ENCODE measurements at places on chromosomes 13 and 19.

DNA sequence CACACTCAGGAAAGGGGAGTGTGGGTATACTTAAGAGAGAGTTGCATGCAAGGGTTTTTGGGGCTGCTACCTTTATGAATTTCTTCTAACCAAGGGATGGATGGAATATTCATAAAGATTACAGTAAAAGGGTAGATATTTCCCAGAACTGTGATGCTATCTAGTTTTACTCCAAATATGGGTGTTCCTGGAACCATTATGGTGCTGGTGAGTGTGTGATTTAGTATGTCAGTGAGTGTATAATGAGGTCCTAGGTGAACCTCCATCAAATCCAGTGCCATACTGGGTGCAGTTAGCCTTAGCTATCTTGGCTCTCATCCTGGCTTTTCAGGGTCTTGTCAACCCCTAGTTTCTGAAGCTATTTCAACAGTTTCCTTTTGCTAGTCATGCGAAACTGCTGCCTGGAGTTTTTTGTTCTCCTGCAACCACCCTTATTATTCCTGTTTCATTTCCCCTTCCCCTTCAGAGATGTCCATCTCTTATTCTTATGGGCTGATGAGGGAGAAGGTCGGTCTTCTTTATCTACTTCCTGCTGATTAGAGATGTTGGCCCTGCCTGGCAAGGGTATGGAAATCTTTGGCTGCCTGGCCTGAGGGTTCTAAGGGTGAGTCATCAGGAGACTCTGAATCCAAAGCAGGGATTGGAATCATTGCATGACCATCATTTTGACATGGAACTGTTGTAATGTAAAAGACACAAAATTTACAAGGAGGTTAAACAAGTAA is 202.3 kb downstream of the NBEA start:
- DNase-seq, result no peak

- no peak for DNase-seq
Measured at GRCh38 chr13:28590461-28590860, 68.5 kb upstream of the POMP start.

DNA sequence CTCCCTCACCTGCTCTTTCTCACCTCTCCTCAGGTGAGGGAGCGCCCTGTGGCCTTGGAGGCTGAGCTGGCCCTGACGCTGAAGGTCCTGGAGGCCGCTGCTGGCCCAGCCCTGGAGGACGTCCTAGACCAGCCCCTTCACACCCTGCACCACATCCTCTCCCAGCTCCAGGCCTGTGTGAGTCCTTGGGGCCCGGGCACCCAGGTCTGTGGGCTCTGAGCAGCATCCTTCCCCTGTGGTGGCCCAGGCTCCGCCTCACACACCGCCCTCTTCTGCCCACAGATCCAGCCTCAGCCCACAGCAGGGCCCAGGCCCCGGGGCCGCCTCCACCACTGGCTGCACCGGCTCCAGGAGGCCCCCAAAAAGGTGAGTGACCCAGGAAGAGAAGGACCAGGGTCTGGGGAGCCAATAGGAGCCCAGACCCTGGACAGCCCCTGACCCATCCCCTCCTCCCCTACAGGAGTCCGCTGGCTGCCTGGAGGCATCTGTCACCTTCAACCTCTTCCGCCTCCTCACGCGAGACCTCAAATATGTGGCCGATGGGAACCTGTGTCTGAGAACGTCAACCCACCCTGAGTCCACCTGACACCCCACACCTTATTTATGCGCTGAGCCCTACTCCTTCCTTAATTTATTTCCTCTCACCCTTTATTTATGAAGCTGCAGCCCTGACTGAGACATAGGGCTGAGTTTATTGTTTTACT is 1.9 kb downstream of the IFNL1 start:
- DNase-seq, result no peak

GRCh38 chr19:14181906-14182305 is 24.1 kb downstream of the ADGRL1 start:
- DNase-seq, result no peak

DNA sequence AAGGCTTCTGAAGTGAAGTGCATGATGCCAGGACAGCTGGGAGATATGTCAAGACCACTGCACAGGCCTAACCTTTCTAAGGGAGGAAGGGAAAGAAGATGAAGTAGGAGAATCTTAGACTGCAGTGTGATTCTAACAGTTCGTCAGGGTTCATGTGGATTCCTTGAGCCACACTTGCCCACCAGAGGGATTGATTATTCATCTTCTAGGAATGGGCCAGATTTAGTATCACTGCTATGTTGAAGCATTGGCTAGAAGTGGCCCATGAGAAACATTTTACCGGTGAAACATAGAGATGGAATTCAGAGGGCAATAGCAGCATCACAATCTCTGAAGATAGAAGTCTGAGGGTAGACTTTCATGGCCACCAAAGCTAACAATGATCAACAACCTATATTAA is 550.8 kb upstream of the SLITRK1 start:
- no peak for DNase-seq

- no peak for DNase-seq
Measured at GRCh38 chr13:21243045-21243897, 66.8 kb downstream of the MRPL57 start.

DNA sequence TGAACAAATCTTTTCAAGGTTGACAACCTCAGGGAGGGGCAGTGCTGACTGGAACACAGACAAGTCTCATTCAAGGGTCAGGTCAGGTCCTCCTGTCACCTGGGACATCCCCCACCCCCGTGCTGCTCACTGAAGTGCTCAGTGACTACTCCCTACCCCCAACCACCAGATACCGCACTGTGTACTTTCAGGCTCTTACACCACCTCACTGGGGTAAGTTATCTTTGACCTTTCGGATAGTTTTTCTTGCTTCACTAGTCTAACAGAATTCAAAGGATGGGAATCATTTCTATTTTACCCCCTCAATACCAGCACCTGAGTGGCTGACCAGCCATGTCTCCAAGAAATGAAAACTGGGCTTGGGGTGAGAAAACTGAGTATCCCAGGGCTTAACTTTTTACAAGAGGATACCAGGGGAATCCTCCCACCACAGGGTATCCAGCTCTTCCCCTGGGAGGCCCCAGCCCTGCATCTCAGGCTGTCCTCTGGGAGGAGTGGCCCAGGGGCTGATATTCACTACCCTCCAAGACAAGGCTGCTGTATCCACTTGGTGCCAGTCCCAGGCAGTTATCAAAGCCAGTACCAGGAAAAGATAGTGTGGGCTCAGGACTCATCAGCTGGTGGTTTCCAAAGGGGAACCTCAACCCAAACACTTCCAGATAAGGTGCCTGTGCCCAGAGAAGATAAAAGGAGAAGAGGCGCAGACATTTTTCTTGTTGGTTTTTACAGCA is 2.1 kb downstream of the ZNF563 start:
- no peak for DNase-seq

- no peak for DNase-seq
Measured at GRCh38 chr13:63307228-63307627, 1891.6 kb upstream of the PCDH20 start.

GRCh38 chr19:5023128-5023571 is 54.2 kb downstream of the KDM4B start:
- no peak for DNase-seq

- DNase-seq, result peak; percentile 53
Measured at GRCh38 chr19:44111910-44112463, 1.2 kb upstream of the ZNF225 start.

DNA sequence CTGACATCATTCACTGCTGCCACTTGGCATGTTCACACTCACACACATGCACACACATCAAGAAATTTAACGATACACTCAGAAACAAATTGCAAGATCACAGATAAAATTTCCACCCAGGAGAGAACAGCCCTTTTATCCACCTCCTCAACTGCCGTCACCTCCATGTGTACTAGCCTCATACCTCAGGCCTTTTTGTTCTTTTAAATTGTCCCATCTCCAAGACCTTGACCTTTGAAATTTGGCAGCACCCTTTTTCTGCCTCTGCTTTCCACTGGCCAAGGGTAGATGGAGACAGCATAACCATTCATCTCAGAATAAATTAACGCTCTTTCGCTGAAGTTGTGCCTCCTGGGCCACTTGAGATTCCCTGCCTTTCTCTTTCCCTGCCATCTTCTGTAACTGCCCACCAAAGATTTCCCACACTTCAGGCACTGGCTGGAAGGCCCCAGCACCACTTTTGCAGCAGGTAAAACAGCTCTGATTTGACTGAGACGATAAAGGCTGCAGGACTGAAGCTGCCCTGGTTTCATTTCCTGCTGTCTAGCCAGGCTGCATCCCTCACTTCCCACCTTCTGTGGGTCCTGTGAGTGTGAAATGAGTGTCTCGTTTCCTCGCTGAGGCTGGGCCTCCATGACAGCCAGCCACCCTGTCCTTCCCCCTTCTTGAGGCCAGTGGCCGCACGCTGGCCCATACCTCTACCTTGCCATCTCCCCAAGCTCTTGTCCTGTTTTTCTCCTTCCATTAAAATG is 39.3 kb downstream of the MBNL2 start:
- no peak for DNase-seq

DNA sequence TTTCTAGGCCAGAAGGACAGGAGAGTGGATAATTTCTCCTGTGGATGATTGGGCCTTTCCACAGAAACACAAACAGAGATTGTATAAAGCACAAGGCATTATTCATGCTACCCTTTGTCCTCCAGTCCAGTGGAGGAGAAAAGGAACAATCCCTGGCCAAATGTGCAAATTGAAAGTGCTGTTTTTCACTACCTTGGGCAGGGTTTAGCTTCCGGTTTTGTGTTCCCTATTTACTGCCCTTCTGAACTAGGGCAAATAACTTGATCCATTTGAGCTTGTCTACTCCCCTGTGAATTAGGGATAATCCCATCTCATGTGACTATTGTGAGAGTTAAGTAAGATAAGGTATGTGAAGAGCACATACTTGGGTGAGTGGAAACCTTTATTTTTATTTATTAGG is 13.3 kb downstream of the PDX1 start:
- DNase-seq, result no peak

DNA sequence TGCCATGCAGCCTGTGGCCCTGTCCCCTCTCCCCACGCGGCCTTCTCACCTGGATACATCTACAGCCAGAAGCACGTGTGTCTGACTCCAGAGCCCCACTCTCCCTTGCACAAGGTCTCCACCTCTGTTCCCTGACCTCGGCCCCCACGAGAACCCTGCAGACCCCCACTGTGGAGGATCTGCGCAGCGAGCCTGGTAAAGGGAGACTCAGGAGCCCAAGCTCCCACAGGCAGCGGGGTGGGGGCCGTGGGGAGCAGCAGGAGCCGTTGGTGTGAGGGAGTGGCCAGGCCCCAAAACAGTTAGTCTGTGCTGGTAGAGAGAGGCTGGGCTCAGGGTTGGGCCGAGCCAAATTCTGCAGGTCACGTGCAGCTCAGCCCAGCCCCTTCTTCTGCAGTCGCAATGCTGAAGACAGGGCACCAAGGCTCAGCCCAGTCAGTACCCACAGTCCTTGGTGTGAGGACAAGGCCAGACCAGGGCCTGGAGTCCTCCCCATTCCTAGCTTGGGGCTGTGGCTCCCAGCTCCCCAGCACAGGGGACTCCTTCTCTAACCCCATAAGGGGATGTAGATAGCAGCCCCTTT is 28.7 kb upstream of the SLC7A10 start:
- DNase-seq, result no peak

DNA sequence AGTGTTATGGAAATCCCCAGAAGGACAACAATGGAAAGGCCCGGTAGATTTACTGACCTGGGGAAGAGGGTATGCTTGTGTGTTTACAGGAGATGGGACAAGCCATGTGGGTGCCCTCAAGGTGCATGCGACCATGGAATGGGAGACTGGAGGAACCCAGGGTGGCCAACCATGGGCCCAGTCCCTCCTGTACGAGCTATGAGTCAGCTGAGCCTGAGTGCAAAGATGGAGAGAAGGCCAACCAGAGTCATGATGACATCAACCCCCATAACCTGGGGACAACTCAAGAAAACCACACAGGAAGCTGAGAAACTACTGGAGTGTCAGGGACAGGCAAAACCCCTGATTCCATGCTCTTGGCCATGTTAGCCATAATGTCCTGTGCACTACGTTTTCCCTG is 7.8 kb downstream of the ZNF350 start:
- no peak for DNase-seq

- no peak for DNase-seq
Measured at GRCh38 chr13:45510672-45511071, 45.9 kb downstream of the COG3 start.

GRCh38 chr13:33640832-33641231 is 177.1 kb upstream of the RFC3 start:
- DNase-seq, result no peak

- DNase-seq, result no peak
Measured at GRCh38 chr13:42497798-42498197, 76.2 kb upstream of the TNFSF11 start.

GRCh38 chr19:5356918-5357317 is 16.3 kb upstream of the PTPRS start:
- DNase-seq, result no peak

DNA sequence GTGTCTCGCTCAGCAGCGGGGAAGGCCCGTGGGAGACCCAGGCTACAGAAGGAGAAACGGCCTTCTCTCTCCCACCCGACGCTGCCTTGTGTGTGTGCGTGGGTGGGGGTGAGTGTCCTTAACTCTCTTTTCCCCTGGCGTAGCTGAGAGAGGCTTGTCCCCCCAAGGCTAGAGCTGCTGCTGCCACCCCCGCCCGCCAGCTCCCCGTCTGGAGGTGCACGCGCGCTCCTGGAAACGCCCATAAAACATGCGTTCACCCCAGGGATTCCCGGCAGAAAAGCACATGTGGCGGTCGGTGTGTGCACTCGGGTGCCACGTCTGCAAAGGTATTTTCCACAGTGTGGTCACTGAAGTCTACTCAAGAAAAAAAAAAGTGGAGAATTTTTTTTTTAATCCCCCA is 36.1 kb downstream of the GADD45B start:
- DNase-seq, result no peak

GRCh38 chr13:70817576-70817975 is 709.3 kb upstream of the KLHL1 start:
- no peak for DNase-seq

DNA sequence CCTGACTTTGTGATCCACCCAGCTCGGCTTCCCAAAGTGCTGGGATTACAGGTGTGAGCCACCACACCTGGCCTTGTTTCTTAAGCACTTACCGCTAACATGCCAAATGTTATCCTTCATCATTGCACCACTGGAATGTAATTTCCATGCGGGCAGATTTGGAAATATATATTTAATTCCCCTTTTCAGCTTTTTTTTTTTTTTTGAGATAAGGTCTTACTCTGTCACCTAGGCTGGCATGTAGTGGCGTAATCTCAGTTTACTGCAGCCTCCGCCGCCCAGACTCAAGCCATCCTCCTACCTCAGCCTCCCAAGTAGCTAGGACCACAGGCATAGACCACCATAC is 4.3 kb upstream of the UPK1A start:
- no peak for DNase-seq

GRCh38 chr13:113796211-113796963 is 37.4 kb downstream of the TMEM255B start:
- DNase-seq, result no peak

GRCh38 chr19:27846944-27847343 is 1366.0 kb downstream of the UQCRFS1 start:
- DNase-seq, result no peak

Measured in GM04503 (cell line).